ENCODE measurements at places on chromosomes 1 and 21. TPM values are rescaled to one million over a fixed set of nuclear protein-coding genes. Genes with fewer than 3 reads are reported as not detected.

DNA sequence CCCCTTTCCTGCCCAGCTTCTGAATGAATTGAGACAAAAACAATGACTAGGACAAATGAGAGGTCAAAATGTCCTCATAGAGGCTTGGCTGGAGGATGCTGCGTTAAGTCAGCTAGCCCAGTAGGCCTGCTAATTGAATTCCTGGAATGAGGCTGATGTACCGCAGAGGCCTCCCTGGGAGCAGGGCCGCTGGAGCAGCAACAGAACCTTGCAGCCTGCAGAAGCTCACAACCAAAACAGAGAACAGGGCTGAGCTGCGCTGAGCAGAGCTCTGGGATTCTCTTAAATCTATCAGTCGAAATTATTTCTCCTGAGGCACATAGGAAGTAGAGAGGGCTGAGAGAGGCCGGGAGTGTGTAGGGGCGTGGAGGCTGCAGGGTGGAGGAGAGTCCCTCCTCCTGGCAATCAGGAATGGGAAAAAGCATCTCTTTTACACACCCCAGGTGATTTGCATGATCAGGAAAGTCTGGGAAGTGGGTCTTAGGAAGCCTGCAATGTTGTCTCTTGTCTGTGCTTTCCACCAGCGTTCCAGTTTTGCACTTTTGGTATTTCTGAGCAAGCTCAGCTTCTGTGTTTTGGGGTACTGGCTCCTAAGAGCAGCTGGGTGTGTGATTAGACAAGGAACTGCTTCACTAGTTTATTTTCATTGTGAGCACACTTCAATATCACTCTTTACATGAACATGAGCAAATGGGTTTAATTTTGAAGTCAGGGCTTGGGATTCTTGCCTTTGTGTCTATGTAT lies 66.5 kb downstream of the RYR2 start:
- DNase-seq, result no peak

LCE2C gene
- total RNA-seq, result not detected

GRCh38 chr1:154975409-154976059 lies 1.1 kb downstream of the CKS1B start:
- DNase-seq, result peak; percentile 81

DNA sequence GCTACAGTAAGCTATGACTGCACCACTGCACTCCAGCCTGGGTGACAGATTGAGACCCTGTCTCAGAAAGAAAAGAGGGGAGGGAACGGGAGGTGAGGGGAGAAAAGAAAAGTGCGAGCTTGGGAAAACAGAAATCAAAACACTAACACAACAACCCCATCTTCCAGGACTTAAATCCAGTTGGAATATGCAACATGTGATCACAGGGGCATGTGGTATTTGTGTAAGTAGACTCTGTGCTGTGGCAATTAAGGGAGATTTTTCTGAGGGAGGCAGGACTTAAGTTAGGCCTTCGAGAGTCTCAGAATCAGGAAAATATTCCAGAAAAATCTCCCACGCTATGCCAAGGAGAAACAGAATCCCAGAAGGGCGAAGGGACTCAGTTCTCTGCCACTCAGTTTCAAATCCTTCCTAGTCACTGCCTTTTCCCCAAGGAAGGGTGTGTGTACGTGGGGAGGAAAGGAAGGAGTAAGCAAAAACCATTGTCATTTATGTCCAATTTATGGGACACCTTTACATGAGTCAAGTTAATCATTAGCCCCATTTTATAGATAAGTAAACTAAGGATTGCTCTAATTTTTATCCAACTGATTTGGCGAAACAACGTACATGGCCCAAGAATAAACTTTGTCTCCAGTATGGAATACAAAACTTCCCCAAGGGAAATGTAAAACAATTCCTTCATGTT lies 12.3 kb downstream of the ID3 start:
- DNase-seq, result no peak

GRCh38 chr1:18109756-18110597 lies 2.4 kb downstream of the IGSF21 start:
- DNase-seq, result no peak

TRIM17 gene
- 2.6 TPM for total RNA-seq

MEGF6 gene
- 57.1 TPM for total RNA-seq

- DNase-seq, result no peak
Measured at GRCh38 chr1:19529664-19530063, 44.3 kb upstream of the CAPZB start.

DNA sequence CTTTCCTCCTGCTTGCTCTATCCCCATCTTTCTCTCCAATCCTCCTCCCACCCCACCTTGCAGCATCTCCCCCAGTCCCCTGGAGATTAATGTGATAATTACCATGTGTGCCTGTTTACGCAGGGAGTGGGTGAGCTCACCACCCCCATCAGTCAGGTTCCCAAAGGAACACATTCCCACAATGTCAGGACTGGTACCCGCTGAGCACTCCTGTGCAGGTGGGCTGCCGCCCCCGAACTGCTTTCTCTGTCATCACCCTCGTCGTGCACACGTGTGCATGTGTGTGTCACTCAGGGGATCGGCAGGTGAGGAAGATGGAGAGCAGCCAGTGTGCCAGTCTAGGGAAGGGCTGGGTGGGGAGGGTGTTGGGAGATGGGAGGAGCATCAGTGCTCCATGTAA lies 163.4 kb downstream of the CACNA1E start:
- DNase-seq, result no peak

SPRR5 gene
- not detected for total RNA-seq

DNA sequence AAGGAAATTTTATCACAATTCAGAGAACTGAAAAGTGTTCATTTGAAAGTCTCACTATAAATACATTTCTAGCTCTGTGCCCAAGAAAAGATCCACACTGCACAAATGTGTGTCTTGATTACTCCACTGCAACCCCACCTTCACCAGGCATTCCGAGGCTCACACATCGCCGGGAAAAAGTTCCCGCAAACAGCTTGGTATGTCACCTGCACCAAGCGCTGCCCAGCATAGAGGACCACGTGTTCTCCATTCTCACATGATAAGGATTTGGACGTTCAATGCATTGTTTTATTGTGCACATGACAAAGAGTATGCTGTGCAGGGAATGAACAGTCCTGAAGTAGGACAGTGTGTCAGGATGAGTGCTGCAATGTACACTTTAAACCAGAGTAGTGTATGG lies 70.1 kb downstream of the ERG start:
- no peak for DNase-seq

- DNase-seq, result no peak
Measured at GRCh38 chr1:99579691-99580172, 66.2 kb upstream of the PALMD start.

GRCh38 chr1:167496797-167497619 lies 21.3 kb downstream of the CD247 start:
- DNase-seq, result no peak

GRCh38 chr21:22679207-22679606 lies 1681.0 kb downstream of the NCAM2 start:
- no peak for DNase-seq

DNA sequence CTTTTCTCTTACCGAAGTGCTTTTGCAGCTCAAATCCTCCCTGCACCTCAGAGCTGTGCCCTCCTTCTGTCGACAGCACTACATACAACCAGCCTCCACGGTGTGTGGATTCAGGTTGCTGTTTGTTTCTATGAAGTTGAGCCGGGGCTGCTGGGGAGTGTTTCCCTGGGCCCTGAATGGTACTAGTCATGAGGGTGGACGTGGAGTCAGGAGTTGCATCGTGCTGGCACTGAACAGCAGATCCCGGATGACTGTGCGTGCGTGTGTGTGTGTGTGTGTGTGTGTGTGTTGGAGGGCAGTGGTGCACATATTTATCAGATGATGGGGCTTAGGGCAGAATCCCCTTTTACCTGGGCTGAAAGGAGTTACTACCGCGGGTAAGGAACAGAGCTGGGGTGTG lies 47.0 kb downstream of the ACTL8 start:
- DNase-seq, result no peak

DNA sequence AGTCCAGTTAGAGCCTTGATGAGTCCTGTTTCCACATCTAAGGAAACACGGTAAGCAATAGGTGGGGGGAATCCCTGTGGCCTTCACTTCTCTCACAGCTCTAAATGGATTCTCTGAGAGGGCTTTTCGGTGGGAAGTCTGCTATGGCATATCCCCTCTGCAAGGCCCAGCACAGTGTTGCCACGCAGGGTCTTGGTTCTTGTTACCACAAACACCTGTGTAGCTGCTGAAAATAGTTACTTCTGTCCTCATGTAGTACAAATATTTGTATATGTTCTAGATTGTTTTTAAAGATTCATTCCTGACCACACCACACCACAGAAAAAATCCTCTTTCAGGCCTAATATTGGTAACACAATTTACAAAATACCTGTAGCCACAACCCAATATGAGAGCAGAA lies 5.6 kb downstream of the ACTA1 start:
- DNase-seq, result no peak

DNA sequence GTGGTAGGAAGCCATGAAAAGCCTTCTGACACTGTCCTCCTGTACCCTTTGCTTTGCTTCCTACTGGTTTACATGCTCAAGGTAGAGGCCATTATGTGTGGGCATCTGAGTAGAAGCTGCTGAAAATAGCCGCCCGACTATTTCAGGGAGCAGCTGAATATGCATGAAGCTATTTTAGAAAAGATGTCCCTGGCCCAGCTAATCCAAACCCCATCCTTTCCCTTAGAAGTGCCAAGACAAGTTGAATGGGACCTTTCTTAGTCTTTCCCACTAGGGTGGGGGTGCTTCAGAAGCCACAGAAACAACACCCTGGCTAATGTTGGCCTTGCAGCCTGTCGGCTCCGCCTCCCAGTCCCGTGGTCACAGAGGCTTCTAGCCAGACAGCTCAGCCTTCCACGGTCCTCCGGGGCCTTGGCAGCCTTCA lies 205.1 kb upstream of the EDN2 start:
- no peak for DNase-seq

- DNase-seq, result no peak
Measured at GRCh38 chr1:237205400-237206064, 163.5 kb downstream of the RYR2 start.

DNA sequence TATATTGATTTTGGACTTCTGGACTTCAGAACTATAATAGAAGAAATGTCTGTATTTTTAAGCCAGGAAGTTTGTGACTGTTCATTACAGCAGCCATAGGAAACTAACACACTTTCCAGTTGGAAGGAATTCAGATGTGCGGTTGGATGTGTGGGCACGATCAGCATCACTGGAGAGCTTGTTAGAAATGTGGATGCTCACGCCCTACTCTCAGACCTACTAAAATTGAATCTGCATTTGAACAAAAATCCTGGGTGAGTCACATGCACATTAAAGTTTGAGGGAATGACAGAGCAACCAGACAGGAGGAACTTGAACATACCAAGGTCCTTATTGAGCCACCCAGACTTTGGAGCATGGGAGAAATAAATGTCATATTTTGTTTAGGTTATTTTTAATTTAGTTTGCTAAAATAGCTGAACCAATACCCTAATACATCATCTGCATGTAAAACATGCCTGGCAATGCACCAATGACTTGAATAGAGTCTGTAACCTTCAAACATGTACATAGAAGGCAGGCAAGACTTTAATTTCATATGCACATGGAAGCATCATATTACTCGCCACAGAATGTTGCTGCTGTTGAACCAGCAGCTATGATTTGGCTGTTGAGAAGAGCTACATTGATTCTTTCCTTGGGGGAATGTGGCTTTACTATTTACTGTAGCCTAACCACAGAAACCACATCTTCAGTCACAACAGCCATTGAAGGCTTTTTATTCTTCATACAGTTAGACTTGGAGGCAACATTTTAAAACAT lies 346.2 kb downstream of the BARHL2 start:
- no peak for DNase-seq

- DNase-seq, result no peak
Measured at GRCh38 chr1:228972576-228972975, 237.3 kb downstream of the RHOU start.

- no peak for DNase-seq
Measured at GRCh38 chr1:16080422-16081150, 7.1 kb upstream of the FAM131C start.

GRCh38 chr1:161282991-161283390 lies 24.4 kb downstream of the PCP4L1 start:
- DNase-seq, result no peak

DNA sequence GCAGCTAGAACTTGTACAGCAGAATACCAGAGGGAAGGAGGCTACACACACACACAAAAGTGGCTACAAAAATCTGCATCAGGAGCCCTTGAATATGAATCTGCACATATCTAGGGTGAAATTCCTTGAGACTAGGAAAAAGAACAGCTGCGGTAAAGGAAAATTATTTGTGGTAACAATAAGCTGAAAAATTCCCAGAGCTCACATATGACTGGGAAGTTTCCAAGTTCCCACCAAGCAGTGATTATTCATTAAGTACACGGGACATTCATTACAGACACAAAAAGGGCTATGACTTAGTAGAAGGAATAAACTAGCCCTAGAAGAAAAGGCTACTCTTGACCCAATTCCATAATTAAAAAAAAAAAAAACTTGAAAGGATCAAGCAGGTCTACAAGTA lies 149.5 kb upstream of the BACE2 start:
- DNase-seq, result no peak

RAD54L gene
- 1.7 TPM for total RNA-seq

Measured in lower lobe of right lung (tissue), 2 donors.